Ureter (tissue), 1 donor: ENCODE measurements at places on chromosomes 13 and 19. TPM values are rescaled to one million over a fixed set of nuclear protein-coding genes. Genes with fewer than 3 reads are reported as not detected.

The ZNF726 gene
- 14.3 TPM for total RNA-seq

The RUBCNL gene
- 4.2 TPM for total RNA-seq

The FLT1 gene
- total RNA-seq, result 51.1 TPM

The ZNF507 gene
- total RNA-seq, result 37.5 TPM

The LIG1 gene
- 25.5 TPM for total RNA-seq

The STAP2 gene
- 66.8 TPM for total RNA-seq
